GM12864 (cell line): ENCODE measurements at places on chromosomes 3 and 15.

DNA sequence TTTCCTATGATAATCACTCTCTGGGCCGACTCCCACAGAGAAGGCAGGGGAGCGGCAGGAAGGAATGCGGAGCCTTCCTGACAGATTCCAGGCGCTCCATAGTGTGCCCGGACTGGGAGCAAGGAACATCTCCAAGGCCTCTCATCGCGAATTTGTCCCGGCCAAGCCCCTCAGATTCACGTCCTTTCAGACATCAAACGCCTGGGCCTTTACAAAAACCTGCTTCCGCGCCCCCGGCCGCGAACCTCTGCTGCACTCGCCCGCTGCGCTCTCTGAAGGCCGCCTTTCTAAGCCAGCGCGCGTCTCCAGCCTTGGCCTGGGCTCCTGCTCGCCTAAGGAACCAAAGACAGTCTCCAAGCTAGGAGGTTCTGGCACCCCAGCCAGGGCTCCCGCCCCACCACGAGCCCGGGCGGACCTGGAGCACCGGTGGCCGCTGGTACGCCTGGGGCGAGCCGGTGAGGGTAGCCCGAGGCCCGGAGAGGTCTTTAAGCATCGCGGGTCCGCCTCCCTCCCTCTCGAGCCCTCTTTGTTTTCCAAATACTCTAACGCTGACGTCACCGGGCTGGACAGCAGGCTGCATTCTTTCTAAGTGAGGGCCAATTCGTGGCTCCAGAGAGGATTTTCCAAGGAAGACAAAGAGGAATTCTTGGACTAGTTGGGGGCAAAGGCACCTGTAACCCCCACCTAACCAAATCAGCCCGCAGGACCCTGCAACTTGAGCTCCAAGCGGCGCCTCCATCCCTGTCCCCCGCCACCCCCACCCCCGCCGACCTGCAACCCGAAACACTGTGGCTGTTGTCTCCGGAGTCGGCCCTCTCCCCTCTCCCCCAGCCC lies 759 bp downstream of the AMOTL2 start:
- DNase-seq = no peak

DNA sequence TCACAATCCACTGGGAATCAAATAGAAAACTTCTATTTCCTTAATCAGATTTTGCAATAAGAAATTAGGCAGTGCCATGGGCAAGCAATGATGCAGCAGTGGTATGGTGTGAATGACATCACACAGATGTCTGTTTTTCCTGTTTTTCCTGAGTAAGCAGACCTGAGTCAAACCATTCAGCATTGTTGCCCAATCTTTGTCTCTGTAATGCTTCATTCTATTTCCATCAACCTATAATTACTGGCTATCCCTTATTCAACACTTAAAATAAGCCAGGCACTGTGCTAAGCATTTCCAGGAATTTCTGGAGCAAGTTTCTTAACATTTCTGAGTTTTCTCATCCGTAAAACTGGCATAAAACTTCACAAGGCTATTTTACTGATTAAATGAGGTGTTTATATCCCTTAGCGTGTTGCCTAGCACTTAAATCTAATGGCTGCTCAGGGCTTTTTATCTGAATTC lies 11.3 kb upstream of the OXSR1 start:
- no peak for DNase-seq

DNA sequence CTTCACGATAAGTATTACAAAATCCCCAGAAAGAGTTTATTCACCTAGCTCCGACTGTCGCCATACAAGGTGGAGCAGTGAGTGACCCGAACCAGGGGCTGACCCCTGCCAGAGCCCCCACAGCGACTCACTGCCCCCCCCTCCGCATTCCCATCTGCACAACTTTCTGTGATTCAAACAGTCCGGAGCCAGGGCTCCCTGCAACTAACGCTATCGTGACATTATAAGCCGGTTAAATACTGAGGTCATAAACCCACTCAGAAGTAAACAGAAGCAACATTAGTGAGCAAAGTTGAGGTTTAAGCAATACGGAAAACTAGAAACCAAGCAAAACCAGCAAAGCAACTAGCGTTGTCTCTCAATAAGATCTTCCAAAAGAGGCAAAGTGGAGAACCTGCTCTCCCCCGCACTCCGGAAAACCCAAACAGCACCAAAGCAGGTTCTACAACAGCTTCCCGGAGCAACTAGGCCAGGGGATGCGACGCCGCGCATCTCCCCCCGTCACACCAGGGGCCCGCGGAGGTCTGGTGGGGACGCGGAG lies 642 bp downstream of the SCAP start:
- no peak for DNase-seq

- no peak for DNase-seq
Measured at GRCh38 chr15:32636410-32636809, 5.1 kb upstream of the SCG5 start.

DNA sequence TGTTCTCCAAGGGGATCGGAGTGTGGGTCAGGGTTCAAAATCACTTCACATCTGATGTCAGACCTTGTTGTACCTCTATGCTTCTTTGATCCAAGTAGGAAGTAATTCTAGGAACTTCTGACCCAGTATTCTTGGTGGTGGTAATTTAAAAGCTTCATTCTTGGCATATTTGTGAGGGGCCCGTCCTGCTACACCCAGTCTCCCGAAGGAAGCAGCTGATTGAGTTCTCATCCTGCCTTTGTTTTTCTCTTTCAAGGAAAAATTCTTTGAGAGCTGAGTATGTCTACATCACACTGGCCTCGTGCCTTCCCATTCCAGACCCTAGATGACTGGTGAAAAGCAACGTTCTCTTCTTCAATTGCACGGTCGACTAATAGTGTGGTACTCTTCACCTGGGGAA lies 234.4 kb upstream of the TPRG1 start:
- DNase-seq = no peak
